NCI-H524 (cell line): ENCODE measurements at places on chromosomes 16 and 17.

DNA sequence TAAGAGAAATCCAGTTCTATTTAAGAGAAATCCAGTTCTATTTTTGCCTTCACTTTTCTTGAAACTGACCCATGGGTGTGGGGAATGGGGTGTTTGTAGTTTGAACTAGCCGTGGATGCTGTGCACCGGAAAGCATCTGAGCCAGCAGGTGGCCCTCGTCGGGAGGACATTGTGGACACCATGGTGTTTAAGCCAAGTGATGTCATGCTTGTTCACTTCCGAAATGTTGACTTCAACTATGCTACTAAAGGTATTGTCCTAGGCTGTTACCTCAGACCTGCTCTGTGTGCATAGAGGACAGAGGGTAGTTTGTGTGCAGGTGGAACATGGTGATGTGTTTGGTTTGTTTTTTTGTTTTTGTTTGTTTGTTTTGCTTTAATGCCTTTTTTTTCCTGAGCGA is 3.3 kb downstream of the ATXN2L start:
- DNase-seq: no peak

DNA sequence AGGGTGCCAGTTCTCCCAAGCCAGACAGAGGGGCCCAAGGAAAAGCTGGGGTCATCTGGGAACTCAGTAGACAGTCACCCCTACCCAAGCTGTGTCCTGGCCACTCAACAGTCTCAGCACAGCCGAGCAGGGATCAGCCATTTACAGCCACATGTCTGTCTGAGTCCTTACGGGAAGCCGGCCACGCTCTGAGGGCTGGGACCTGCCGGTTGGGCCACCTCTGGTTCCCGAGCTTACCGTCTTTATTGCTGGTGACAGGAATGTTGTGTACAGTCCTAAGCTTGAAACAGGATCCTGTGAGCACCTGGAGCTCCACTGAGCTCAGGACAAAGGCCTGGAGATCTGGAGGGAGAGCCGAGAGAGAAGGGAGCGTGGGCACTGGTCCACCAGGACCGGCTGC is 59.8 kb downstream of the TIMM22 start:
- no peak for DNase-seq

DNA sequence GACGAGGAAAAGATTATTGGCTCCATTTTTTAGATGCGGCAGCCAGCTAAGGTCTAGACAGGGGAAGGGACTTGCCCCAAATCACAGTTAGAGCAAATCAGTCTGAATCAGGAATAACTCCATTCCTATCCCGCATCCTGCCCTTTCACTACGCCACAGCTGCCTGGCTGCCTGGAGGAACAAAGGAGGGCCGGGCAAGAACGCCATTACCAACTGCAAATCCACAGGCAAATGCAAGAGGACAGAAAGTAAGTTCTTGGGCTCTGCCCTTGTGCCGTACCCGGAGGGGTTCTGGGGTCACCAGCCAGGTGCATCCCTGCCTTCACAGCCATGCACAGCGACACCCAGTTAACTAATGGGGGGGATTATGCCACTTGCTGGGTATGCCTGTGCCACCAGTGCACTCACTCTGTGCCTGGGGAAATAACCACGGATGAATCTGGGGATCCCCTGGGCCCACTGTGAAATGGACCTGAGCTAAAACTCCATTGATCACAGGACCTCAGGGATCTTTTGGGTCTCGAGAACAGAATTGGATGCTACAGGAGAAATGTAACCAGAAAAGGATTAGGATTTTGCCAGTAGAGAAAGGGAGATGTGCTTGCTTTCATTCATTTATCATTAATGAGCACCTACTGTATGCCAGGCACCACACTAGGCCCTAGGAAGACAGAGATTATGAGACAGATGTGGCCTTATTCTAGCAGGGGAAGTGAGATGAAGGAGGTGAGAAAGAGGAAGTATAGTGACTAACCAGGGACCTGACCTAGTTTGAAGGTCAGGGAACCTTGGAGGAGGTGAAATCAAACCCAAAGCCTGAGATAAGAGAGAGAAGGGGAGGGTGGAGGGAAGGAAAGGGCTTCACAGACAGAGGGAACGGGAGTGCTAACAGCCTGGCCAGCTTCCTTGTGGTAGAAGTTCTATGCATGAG is 17.7 kb downstream of the BCL7C start:
- no peak for DNase-seq

DNA sequence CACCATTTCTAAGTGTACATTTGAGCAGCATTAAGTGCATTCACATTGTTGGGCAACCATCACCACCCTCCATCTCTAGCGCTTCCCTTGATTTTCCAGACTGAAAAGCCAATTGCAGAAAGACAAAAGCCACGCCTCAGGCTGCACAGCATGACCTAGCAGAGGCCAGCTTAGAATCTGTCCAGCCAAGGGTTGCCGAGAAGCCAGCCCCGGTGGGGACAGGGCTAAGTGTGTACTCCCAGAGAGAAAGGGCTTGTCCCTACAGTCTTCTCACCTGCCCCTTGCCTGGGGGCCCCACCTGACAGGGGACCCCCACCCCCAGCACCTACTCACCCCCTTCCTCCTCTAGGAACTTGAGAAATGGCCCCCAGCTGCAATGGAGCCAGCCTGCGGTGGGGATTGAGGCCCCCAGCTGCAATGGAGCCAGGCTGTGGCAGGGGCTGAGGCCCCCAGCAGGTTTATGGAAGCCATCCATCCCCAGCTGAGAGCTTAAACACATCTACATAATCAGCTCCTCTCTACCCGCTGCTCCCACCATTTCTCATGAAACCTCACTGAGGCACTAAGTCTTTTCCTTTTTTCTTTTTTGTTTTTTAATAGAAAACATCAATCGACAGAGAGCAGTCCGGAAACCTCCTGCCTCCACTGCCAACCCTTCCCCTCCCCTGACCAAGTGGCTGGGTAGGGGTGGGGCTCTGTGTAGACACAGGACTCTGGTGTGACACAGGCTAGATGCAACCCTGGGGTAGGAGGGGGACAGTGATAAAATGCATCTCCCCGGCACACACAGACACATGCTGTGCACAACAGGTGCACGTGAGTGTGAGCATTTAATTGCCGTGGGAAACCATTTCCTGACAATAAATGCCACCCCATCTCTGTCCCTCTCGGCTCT is 77.9 kb downstream of the CCT6B start:
- DNase-seq: no peak

DNA sequence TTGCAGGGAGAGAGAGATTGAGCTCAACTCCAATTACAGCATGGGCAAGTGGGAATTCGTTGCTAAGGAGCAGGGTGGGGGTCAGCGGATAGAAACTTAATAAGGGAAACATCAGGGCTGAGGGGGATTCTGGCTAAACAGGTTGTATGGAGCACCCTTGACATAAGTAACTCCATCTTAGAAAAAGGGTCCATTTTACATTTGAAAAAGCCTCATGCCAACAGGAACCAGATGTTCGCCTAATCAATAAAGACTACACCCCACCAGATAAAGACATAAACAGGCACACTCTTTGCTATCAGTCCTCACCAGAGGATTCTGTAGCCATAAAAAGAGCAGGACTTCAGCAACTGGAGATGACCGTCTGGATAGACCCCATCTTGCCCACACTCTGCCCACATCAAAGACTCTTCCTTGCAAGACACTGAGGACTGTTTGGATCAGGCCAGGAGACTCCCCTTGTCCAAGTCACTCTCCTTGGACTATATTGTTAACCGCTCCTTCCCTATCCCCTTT is 1.6 kb upstream of the LRRC75A start:
- DNase-seq: no peak

- no peak for DNase-seq
Measured at GRCh38 chr17:6160911-6161855, 91.0 kb downstream of the WSCD1 start.

GRCh38 chr17:81267390-81268067 is 27.6 kb downstream of the SLC38A10 start:
- no peak for DNase-seq

GRCh38 chr17:33667052-33667509 is 374.0 kb upstream of the ASIC2 start:
- no peak for DNase-seq

DNA sequence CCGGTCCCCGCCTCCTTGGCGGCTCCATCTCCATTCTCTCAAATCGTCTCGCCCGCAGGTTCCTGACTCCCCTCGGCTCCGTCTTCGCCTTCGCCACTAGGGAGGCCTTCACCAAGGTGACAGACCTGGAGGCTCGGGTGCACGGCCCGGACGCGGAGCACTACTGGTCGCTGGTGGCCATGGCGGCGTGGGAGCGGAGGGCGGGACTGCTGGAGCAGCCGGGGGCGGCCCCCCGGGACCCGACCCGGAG is 862 bp downstream of the GLTPD2 start:
- DNase-seq: no peak
